ENCODE measurements at places on chromosomes 5 and 9. TPM values are rescaled to one million over a fixed set of nuclear protein-coding genes. Genes with fewer than 3 reads are reported as not detected.

- no peak overlapping the region for H3K27ac ChIP-seq
- H3K27me3 ChIP-seq, result no peaks in the 10 kb centered on the region
- peak; percentile 17 for DNase-seq
These were observed 32.1 kb upstream of the MSANTD3 start for GRCh38 chr9:100394816-100395215.

GRCh38 chr5:125484272-125484741 lies 737.9 kb upstream of the ZNF608 start:
- H3K36me3 ChIP-seq, result no peaks in the 10 kb centered on the region
- H3K4me3 ChIP-seq, result no peak overlapping the region
- H3K4me1 ChIP-seq, result peaks cover 19% of the 10 kb centered on the region
- no peak for DNase-seq
- no peaks in the 10 kb centered on the region for H3K27me3 ChIP-seq
- H3K27ac ChIP-seq, result peak overlapping the region; percentile 81

GRCh38 chr9:89243296-89244061 lies 64.9 kb upstream of the SHC3 start:
- H3K4me3 ChIP-seq, result no peak overlapping the region
- no peaks in the 10 kb centered on the region for H3K27me3 ChIP-seq
- no peaks in the 10 kb centered on the region for H3K36me3 ChIP-seq
- no peak overlapping the region for H3K27ac ChIP-seq

GRCh38 chr5:1781726-1782384 lies 17.8 kb downstream of the MRPL36 start:
- DNase-seq, result no peak
- no peaks in the 10 kb centered on the region for H3K4me1 ChIP-seq
- no peaks in the 10 kb centered on the region for H3K36me3 ChIP-seq

- H3K36me3 ChIP-seq, result no peaks in the 10 kb centered on the region
- no peak overlapping the region for H3K27ac ChIP-seq
- H3K27me3 ChIP-seq, result peaks cover 4% of the 10 kb centered on the region
- no peak for DNase-seq
- no peaks in the 10 kb centered on the region for H3K4me1 ChIP-seq
- no peak overlapping the region for H3K4me3 ChIP-seq
These were observed 141.7 kb downstream of the SYK start for GRCh38 chr9:90943341-90943740.

DNA sequence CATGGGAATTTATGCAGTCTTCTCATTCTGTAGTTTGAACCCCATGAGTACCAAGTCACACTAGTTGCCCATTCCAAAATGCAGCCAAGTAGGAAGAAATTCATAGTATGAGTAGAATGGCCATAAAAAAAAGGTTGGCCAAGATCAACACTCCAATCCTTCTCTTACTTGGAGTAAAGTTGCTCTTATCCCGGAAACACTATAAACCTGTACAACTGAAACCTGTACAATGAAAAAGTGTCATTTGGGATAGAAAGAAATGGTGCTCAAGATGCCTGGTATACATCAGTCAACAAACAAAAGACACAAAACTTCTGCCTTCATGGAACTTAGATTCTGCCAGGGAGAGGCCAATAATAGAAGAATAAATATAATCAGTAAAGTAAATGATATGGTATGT lies 325.0 kb downstream of the NFIB start:
- H3K27me3 ChIP-seq, result no peaks in the 10 kb centered on the region
- peaks cover 19% of the 10 kb centered on the region for H3K4me1 ChIP-seq
- DNase-seq, result no peak
- H3K4me3 ChIP-seq, result no peak overlapping the region
- H3K27ac ChIP-seq, result no peak overlapping the region

GRCh38 chr5:151159649-151160373 lies 2.2 kb upstream of the ANXA6 start:
- peaks cover 27% of the 10 kb centered on the region for H3K4me1 ChIP-seq
- no peak for DNase-seq
- no peaks in the 10 kb centered on the region for H3K27me3 ChIP-seq
- peaks cover 3% of the 10 kb centered on the region for H3K36me3 ChIP-seq
- H3K27ac ChIP-seq, result no peak overlapping the region
- no peak overlapping the region for H3K4me3 ChIP-seq

- H3K36me3 ChIP-seq, result no peaks in the 10 kb centered on the region
- no peak for DNase-seq
- H3K27ac ChIP-seq, result no peak overlapping the region
- no peak overlapping the region for H3K4me3 ChIP-seq
- H3K4me1 ChIP-seq, result no peaks in the 10 kb centered on the region
These were observed 36.2 kb upstream of the DAP start for GRCh38 chr5:10797261-10797660.

DNA sequence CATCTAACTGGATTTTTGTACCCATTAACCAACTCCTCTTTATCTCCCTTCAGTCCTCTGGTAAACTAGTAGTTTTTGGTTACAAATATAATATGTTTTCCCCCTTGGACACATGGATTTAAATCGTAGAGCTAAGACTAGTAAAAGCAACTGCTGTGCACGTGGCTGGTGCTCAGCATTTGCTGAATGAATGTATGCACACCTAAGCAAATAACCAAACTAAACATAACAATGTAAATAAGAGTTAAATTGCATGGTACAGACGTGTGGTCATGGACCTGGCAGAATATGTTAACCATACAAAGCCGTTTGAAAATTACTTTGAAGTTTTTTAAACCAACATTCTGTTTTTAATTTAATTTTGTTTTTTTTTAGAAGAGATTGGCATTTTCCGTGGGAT lies 65.2 kb upstream of the FYB1 start:
- no peaks in the 10 kb centered on the region for H3K36me3 ChIP-seq
- no peak overlapping the region for H3K4me3 ChIP-seq
- DNase-seq, result no peak
- no peak overlapping the region for H3K27ac ChIP-seq
- no peaks in the 10 kb centered on the region for H3K27me3 ChIP-seq

DNA sequence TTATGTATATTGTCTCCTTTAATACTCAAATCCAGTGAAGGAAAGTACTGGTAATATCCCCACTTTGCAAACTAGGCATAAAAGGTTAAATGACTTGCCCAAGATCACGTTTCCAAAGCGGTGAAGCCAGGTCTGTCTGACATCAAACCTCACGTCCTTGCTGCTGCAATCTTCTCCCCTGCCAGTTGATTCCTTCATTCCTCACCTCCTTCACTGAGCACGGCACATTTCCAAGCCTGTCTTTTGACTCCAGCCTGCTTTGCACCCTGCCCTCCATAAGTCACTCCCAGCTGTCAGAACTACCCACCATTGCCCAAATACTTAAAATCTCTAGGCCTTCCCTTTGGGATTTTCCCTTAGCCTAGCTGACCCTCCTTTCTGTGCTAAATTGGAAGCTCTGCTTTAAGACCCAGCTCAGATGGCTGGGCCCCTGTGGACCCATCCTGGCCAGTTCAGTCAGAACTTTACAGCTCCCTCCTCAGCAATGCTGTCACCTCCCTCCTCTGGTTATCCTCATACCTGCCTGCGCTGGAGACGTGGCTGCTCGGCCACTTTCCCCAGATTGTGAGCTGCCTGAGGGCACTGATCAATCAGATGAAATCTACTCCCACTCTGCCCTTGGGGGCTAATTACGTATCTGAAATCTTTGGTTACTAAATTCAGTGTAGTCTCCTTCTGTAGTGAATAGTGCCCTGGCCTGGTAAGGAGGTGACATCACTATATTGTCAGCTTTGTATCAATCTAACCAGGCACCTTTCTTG lies 51.2 kb downstream of the SLC36A1 start:
- no peak overlapping the region for H3K4me3 ChIP-seq
- no peak for DNase-seq
- H3K36me3 ChIP-seq, result no peaks in the 10 kb centered on the region
- no peaks in the 10 kb centered on the region for H3K27me3 ChIP-seq
- H3K27ac ChIP-seq, result no peak overlapping the region

DNA sequence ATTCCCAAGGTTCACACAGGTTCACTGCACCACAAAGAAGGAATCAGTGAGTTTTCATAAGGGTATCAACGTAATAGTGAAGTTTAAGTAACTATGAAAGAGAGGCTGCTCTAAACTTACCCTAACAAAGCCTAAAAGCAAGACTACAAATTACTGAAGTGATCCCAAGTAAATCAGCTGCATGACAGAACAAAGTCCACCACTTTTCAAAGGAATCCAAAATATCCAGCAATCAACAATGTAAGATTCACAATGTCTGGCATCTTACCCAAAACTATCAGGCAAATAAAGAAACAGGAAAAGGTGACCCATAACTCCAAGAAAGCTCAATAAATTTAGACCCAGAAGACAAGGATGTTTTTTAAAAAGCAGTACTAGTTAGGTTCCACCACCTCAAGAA lies 70.1 kb downstream of the GNAQ start:
- H3K27me3 ChIP-seq, result no peaks in the 10 kb centered on the region
- peaks cover 3% of the 10 kb centered on the region for H3K4me1 ChIP-seq
- DNase-seq, result no peak
- no peaks in the 10 kb centered on the region for H3K36me3 ChIP-seq

- H3K27ac ChIP-seq, result no peak overlapping the region
- H3K4me1 ChIP-seq, result peaks cover 5% of the 10 kb centered on the region
- no peak overlapping the region for H3K4me3 ChIP-seq
These were observed 147.5 kb upstream of the FGF10 start for GRCh38 chr5:44536650-44537260.

GRCh38 chr5:65730910-65731309 lies 8.9 kb downstream of the NLN start:
- H3K4me3 ChIP-seq, result no peak overlapping the region
- H3K36me3 ChIP-seq, result no peaks in the 10 kb centered on the region
- peaks cover 3% of the 10 kb centered on the region for H3K4me1 ChIP-seq
- H3K27ac ChIP-seq, result no peak overlapping the region
- no peaks in the 10 kb centered on the region for H3K27me3 ChIP-seq

DNA sequence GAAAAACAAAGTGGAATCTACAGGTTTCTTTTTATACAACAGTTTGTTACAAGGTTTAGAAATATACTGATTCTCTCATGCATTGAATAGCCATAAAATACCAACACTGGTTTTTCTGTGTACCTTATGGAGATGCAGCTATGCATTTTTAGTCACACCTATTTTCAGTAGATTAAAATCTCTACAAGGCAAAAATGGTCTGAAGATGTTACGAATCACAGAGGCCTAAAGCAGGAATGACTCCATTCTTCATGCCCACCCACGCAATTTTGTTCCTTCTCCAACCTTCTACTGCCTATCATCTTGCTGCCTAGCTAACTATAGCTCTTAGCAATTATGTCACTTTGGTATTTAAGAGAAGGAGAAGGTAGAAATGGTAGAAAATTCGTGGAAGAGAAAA lies 9.9 kb downstream of the PLK2 start:
- H3K27ac ChIP-seq, result no peak overlapping the region
- no peaks in the 10 kb centered on the region for H3K4me1 ChIP-seq
- DNase-seq, result no peak

DNA sequence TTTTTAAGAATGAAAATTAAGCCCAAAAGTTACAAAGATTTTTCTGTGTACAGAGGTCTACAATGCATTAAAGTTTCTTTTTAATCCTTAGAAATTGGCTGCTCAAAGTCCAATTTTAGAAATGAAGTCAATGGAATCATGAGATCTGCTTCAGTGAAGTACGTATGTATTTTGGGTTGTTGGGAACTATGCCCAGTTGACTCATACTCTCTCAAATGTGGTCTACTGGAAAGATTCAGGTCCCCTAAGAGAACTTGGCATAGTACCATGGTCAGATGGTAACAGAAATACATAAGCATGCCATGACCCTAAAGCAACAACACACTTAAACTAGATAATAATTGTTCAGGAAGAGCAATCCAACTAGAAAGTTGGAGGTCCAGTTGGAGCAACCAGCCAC lies 23.0 kb downstream of the FBLL1 start:
- H3K4me3 ChIP-seq, result no peak overlapping the region
- peak; percentile 66 for DNase-seq
- H3K4me1 ChIP-seq, result no peaks in the 10 kb centered on the region
- H3K36me3 ChIP-seq, result peaks cover 23% of the 10 kb centered on the region
- H3K27me3 ChIP-seq, result no peaks in the 10 kb centered on the region
- H3K27ac ChIP-seq, result no peak overlapping the region

GRCh38 chr9:135669616-135670285 lies 6.6 kb downstream of the LCN9 start:
- H3K4me3 ChIP-seq, result no peak overlapping the region
- H3K4me1 ChIP-seq, result no peaks in the 10 kb centered on the region

DNA sequence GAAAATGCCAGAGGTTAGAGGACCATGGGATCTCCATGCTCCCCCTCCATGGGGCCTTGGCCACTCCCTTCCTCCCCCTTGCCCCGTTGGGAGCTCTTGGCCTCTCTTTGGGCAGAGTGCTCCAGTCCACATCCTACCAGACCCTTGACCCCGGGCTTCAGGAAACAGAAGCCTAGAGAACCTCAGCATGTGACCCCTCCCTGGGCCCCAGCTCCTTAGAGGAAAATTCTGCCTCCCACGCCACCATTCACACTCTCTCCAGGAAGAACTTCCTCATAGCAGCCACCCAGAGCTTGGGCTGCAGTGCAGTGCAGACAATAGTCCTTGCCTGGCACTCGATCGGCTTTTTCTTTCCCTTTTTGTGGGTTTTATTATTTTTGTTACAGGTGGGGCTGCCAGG lies 6.0 kb downstream of the LHX6 start:
- no peak overlapping the region for H3K4me3 ChIP-seq
- peaks cover 99% of the 10 kb centered on the region for H3K27me3 ChIP-seq
- H3K4me1 ChIP-seq, result peaks cover 43% of the 10 kb centered on the region
- H3K27ac ChIP-seq, result no peak overlapping the region

DNA sequence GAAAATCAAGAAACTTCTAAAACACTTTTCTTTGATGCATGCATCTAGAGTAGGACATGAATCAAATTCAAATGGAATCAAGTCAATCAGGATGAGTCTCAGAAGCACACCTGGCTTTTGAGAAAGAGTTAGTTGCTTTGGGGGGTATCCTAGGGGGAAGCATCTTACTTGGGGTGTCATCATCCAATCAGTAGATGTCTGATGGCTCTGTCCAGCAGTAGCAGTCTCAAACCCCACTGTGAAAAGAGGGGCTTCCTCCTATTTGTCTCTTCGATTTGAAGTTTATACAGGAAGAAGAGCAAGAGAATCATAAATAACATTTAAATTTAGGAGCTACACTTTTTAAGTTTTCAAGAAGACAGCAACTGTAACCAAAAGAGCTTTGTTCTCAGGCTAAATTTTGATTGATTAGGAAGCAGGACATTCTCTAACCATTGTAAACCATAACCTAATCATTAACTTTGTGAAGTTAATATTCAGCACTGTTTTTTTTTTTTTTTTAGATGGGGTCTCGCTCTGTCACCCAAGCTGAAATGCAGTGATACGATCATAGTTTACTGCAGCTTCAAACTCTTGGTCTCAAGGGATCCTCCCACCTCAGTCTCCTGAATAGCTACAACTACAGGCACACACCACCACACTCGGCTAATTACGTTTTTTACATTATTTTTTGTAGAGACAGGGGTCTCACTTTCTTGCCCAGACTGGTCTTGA lies 614.7 kb downstream of the CSNK1G3 start:
- no peak overlapping the region for H3K27ac ChIP-seq
- no peaks in the 10 kb centered on the region for H3K36me3 ChIP-seq
- H3K27me3 ChIP-seq, result no peaks in the 10 kb centered on the region
- H3K4me1 ChIP-seq, result peaks cover 16% of the 10 kb centered on the region
- DNase-seq, result no peak

MZB1 gene
- total RNA-seq, result 0.62 TPM

DNM1 gene
- 18.5 TPM for total RNA-seq

SLC46A2 gene
- total RNA-seq, result 0.04 TPM

TMEM8B gene
- 5.1 TPM for total RNA-seq

ANKRD18A gene
- 0.75 TPM for total RNA-seq

TAS2R1 gene
- total RNA-seq, result not detected

PSD2 gene
- total RNA-seq, result 0.18 TPM

PCDHA12 gene
- total RNA-seq, result 0.09 TPM

PROB1 gene
- total RNA-seq, result 18.8 TPM

BSPRY gene
- 0.22 TPM for total RNA-seq

PCDHGA10 gene
- 3.0 TPM for total RNA-seq

HK3 gene
- total RNA-seq, result 0.75 TPM

POU4F3 gene
- total RNA-seq, result 0.04 TPM
